ENCODE measurements at places on chromosomes 4 and X. TPM values are rescaled to one million over a fixed set of nuclear protein-coding genes. Genes with fewer than 3 reads are reported as not detected.
A peak's percentile ranks its signal among the peaks of the same experiment; 100 is the strongest.

GRCh38 chrX:46791927-46792809, 33.2 kb upstream of the SLC9A7 start:
- DNase-seq = peak; percentile 59

The CD38 gene
- total RNA-seq = 0.06 TPM

- peak; percentile 82 for DNase-seq
Observed at GRCh38 chrX:39158801-39159657, 357.8 kb downstream of the MID1IP1 start.

The DGAT2L6 gene
- total RNA-seq = not detected

The SMARCA5 gene
- 117 TPM for total RNA-seq

DNA sequence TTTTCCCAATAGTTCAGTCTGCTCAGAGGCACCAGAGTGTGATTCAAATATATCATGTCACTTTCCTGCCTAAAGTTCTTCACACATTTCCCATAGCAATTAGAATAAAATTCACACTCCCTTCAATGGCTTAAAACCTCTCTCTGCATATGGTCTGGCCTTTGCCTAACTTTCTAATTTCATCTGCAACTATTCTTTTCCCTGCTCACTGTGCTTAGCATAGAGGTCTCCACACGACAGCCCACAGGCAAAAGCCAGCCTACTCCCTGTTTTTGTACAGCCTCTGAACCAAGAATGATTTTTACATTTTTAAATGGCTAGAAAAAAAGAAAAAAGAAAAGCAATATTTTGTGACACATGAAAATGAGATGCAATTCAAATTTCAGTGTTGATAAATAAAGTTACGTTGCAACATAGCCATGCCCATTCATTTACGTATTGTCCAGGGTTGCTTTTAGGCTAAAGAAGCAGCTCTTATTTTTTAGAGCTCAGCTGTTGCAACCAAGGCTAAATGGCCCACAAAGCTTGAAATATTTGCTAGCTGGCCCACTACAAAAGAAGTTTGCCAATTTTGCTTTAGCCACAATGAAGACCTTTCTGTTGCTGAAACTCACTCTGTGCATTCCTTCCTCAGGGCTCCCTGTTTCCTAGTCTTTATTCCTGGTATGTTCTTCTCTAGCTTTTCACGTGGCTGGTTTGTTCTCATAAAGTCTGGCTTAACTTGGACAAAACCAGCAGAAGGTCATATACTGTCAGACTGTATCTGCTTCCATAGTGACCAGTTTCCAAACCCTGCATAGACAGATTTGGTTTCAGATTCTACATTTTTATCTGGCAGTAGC, 26.6 kb upstream of the IRF2 start:
- no peak for DNase-seq

GRCh38 chrX:139739138-139739537, 31.2 kb upstream of the MCF2 start:
- peak; percentile 42 for DNase-seq

The TRIML2 gene
- not detected for total RNA-seq

The CRMP1 gene
- total RNA-seq = 88.0 TPM

DNA sequence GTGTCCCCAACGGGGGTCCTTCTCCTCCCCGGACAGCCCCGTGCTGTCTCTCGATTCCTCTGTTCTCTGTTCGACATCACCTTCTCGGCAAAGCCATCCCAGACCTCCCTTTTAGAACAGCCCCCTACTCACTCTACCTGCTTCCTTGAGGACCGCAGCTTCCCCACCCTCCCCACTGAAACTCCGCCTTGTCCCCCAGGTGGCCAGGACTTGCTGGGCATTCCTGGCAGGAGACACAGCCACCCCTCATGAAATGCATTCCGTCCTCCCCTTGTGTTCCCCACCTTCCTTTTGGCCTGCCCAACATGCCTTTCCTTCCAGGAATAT, 34.8 kb upstream of the GPR78 start:
- DNase-seq = no peak

- DNase-seq = no peak
Observed at GRCh38 chr4:142354794-142355420, 491.2 kb downstream of the INPP4B start.

GRCh38 chr4:33626221-33626620, 2618.1 kb downstream of the ARAP2 start:
- peak; percentile 54 for DNase-seq

The EMCN gene
- not detected for total RNA-seq

- peak; percentile 34 for DNase-seq
Observed at GRCh38 chrX:50067435-50068284, 133.1 kb downstream of the AKAP4 start.

The HTR2C gene
- total RNA-seq = 0.05 TPM

GRCh38 chrX:143781103-143781502, 60.6 kb upstream of the SPANXN2 start:
- DNase-seq = peak; percentile 53

GRCh38 chr4:8724436-8725070, 132.0 kb downstream of the CPZ start:
- no peak for DNase-seq

DNA sequence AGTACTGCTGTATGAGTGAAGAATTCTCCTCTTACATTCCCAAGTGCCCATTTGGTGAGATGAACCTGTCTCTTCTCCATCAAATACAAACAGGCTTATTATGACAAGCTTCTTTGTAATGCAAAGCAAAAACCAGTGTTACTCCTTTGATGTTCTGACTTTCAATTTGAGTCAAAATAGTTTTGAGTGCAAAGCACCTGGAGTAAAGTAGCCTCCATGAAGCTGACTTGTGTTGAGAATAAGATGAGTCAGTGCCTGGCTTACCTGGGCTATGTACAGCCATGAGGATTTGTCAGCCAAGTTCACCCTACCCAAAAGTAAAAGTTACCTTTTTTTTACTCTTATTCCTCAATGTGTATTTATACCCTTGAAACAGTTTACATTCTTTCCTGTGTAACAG, 132.5 kb upstream of the FMR1 start:
- DNase-seq = no peak

GRCh38 chr4:96134806-96135205, 294.9 kb downstream of the PDHA2 start:
- no peak for DNase-seq

- peak; percentile 13 for DNase-seq
Observed at GRCh38 chr4:93396272-93396671, 432.3 kb upstream of the ATOH1 start.

The MSX1 gene
- 9.8 TPM for total RNA-seq

GRCh38 chr4:40305328-40306170, 29.6 kb upstream of the CHRNA9 start:
- DNase-seq = no peak

GRCh38 chrX:10135561-10136399, 21.0 kb upstream of the CLCN4 start:
- DNase-seq = no peak

GRCh38 chrX:22041907-22042530, 9.9 kb downstream of the PHEX start:
- DNase-seq = peak; percentile 76

- DNase-seq = no peak
Observed at GRCh38 chr4:147749811-147750321, 18.0 kb downstream of the ARHGAP10 start.

GRCh38 chr4:5125321-5125720, 74.0 kb downstream of the STK32B start:
- DNase-seq = peak; percentile 91

- no peak for DNase-seq
Observed at GRCh38 chr4:160318567-160319220, 1215.8 kb downstream of the RAPGEF2 start.

DNA sequence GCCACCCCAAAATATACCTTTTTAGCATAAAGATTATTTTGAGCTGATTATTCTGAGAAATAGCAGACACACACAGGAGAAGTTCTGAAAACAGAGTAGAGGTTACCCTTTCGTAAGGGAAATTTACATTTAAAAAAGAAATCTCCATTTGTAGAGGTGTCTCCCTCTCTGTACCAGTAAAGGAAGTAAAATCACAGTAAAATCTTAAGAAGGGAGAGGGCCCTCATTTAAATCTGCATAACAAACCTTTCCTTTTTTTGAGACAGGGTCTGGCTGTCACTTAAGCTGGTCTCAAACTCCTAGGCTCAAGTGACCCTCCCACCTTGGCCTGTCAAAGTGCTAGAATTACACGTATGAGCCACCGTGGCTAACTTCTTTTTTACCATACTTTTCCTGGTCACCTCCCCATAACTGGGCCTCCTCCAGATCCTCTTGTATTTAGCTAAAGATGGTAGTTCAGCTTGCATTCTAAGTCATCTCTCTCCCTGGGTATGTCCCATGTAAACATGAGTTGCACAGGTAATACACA, 92.2 kb upstream of the INTU start:
- DNase-seq = no peak

- no peak for DNase-seq
Observed at GRCh38 chr4:78766026-78766425, 10.1 kb upstream of the BMP2K start.

The MAGEB10 gene
- total RNA-seq = not detected

DNA sequence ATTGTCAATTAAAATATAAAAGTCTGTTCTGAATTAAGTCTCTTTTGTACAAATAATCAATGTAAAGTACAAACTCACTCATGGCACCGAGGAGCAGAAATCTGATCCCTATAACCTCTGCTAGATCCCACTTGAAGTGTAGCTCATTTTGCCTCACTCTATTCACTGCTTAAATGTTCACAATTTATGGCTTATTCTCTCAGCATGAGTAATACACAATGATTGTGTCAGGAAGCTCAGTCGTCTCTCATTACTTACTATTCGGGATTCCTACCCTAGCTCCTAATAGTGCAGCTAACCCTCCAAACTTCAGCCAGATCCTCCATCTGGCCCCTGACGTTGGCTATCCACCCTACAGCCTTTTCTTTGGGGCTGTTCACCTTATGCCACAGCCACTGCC, 4.7 kb upstream of the AMMECR1 start:
- no peak for DNase-seq

The LRAT gene
- not detected for total RNA-seq

DNA sequence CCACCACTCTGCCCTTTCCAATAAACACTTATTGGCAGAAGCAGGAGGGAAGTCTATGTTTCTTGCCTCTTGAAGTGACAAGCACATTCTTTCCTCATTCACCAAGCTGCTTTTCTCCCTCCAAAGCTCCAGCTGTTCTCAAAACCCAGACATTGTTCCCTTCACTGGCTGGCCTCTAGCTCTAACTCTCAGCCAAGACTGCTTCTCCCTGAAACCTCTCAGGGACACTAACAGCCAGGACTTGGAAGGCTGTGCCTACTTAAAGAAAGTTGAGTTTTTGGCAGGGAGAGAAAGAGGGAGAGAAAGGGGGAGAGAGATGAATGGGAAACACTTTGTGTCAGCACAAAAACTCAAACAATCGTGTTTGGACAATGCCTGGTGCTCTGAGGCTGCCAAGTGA, 99.5 kb downstream of the COX18 start:
- peak; percentile 63 for DNase-seq

The MAGED4B gene
- total RNA-seq = 43.1 TPM

GRCh38 chr4:119683518-119683917, 54.9 kb upstream of the PDE5A start:
- DNase-seq = no peak

The APELA gene
- total RNA-seq = not detected

The SYTL5 gene
- 0.25 TPM for total RNA-seq

DNA sequence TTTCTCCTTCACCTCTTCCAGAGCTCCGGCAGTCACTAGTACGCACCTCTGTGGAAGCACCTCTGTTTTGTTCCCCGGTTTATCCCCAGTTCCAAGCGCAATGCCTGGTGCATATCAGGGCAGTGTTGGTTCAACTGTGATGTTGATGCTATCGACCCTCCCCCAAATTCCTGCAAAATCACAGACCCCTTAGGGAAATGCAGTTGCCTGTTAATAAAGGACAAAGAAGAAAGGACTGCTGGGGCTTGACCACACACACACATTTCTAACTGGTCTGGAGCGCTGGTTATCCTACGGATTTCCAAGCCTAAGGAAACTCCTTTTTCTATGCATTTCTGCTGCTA, 530 bp upstream of the NMU start:
- DNase-seq = no peak

DNA sequence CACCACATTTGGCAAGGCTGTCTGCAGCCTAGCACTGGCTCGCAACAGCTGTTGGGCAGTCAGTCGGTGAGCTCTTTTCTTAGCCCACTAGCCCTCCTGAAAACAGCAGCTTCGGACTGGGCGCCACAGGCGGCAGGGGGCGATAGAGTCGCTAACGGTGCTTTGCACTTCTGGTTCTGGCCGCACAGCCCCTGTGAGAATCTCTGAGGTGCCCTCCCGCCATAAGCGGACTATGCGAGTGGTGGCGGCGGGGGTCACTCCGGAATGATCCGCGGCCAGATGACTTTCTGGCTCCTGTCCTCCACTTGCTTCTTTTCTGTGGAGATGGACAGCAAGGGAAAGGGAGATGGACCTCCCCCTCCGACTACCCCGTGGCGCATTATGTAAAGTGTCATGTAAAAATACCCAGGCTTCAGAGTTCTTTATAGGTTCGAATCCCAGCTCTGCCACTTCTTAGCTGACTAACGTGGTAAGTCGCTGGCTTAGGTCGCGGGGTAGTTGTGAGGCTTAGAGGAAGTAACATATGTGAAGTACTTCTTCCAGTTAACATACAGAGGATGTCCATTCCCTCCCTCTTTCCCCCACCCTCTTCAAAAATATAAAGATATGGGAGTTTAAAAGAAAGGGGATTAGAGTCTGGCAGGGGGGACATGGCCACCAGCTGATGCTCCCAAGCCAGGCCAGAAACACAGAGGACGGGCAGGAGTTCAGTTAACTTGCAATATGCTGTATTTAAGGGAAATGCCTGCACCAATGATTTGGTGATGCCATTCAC, 11.0 kb downstream of the ARHGAP36 start:
- DNase-seq = peak; percentile 1

DNA sequence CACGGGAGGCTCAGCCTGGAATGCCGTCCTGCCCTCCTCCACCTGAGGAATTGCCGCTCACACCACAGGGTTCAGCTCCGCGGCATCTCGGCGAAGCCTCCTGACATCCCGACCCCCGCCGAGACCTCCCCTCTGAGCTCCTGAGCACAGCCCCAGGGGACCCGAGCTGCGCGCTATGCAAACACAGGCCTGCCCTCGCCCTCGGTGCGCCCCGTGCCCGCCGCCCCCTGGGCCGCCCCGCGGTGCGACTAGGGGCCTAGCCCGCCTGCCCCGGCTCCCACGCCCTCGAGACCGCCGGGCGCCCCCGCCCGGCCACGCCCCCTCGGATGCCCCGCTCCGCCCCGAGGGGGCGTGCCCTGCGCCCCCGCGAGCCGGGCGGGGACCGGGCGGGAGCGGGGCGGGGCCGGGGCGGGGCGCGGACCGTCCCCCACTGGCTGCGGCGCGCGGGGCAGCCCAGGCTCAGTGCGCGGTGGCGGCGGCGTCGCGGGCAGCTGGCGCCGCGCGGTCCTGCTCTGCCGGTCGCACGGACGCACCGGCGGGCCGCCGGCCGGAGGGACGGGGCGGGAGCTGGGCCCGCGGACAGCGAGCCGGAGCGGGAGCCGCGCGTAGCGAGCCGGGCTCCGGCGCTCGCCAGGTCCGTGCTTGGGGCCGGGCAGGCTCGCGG, at the start of gene FGFR3:
FGFR3 (plus strand) TSS at position 462 of the 664 bp plus-strand sequence. CDS start 642 bp downstream, outside the sequence.
- DNase-seq = no peak

- DNase-seq = no peak
Observed at GRCh38 chr4:132587626-132588025, 561.5 kb upstream of the PCDH10 start.
